ENCODE measurements at places on chromosomes 6 and 20. TPM values are rescaled to one million over a fixed set of nuclear protein-coding genes. Genes with fewer than 3 reads are reported as not detected.

GRCh38 chr6:32941214-32941768 is 463 bp upstream of the HLA-DMB start:
- DNase-seq, result no peak

DNA sequence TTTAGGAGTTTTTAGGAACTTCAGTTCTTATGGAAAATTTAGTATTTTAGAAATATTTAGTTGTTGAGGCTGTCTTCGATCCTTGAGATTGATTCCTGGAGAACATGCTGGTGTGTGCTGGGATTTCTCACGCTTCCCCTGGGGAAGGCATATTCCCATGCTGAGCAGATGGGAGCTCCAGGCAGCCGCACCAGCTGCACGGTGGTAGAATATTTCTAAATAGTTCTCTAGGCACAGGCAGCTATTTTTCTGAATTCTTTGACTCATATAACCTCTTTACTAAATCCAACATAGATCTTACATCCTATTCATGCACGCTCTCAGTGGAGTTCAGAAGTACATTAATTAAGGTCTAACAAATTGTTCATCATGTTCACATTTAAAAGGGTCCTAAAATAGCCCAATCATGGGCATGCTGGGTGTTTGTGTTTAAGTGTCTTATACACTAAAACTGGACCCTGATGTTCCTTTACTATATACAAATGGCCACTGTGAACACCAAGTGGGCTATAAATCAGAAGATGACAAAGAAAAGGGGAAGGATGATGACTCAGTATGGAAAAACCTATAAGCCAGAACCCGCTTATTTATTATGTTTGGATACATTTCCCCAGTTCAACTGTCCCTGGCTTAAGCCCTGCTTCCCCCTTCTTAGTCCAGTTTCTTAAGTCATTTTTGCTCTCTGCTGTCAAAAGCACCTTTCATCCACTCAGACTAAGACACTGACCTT is 138.5 kb downstream of the UST start:
- DNase-seq, result no peak

- peak; percentile 93 for DNase-seq
Measured at GRCh38 chr20:31861385-31862156, 8.8 kb downstream of the DUSP15 start.

The CYP21A2 gene
- total RNA-seq, result under 0.01 TPM

GRCh38 chr6:135088818-135089809 is 34.5 kb upstream of the HBS1L start:
- DNase-seq, result no peak

DNA sequence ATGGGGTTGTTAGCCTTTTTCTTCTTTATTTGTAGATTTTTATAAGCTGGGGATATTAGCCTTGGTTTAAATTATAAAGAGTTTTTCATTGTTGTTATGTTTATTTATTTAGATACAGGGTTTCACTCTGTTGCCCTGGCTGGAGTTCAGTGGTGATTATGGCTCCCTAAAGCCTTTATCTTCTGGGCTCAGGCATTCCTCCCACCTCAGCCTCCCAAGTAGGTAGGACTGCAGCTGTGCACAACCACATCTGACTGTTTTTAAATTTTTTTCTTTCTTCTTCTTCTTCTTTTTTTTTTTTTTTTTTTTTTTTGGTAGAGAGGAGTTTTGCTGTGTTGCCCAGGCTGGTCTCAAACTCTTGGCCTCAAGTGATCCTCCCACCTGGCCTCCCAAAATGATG is 80.9 kb downstream of the UBE3D start:
- DNase-seq, result no peak

GRCh38 chr6:37942606-37943376 is 123.3 kb downstream of the ZFAND3 start:
- DNase-seq, result no peak
